A549 (cell line): ENCODE measurements at places on chromosomes 6 and 20.

- DNase-seq: no peak
Observed at GRCh38 chr20:46690219-46691106, 1.2 kb upstream of the TP53RK start.

- DNase-seq: no peak
Observed at GRCh38 chr6:98054453-98054852, 771.4 kb upstream of the MMS22L start.

DNA sequence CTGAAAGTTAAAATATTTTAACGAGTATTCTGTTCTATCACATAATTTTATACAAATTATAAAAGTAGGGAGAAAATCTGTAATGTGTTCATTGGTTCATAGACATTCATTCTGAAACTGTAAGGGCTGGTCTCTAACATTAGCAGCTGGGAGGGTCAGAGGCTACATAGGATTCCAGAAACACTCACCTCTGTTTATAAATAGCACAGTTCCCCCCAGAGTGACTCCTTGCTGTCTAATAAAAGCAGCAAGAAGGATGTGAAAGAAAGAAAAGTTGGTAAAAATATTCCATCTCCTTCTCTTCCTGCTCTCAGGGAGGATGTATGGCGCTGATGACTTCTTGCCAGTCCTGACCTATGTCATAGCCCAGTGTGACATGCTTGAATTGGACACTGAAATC lies 25.3 kb upstream of the NAA20 start:
- no peak for DNase-seq

GRCh38 chr6:20564269-20564668 lies 30.0 kb downstream of the CDKAL1 start:
- DNase-seq: no peak

DNA sequence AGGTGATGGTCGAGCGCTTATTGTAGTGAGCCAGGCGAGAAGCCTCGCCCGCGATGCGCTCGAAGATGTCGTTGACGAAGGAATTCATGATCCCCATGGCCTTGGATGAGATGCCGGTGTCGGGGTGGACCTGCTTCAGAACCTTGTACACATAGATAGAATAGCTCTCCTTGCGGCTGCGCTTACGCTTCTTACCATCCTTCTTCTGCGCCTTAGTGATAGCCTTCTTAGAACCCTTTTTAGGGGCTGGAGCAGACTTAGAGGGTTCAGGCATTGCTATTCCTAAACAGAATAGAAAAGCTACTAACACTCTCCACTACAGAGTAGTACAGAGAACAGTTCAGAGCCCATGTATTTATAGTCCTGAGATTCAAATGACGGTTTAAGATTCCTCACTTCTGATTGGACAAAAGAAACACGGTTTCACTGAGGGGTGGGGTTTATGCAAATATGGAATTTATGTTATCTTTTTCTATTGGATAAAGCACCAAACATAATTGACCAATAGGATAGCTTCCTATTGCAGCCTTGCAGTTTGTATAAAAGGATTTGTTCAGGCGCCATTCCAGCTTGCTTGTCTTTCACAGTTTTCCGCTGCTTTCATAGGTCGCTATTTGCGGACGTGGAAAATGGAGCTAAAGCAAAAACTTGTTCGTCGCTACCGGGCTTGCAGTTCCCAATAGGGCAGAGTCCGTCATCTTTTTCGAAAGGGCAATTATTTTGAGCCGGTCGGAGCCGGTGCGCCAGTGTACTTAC lies 43.7 kb upstream of the HFE start:
- peak; percentile 91 for DNase-seq

DNA sequence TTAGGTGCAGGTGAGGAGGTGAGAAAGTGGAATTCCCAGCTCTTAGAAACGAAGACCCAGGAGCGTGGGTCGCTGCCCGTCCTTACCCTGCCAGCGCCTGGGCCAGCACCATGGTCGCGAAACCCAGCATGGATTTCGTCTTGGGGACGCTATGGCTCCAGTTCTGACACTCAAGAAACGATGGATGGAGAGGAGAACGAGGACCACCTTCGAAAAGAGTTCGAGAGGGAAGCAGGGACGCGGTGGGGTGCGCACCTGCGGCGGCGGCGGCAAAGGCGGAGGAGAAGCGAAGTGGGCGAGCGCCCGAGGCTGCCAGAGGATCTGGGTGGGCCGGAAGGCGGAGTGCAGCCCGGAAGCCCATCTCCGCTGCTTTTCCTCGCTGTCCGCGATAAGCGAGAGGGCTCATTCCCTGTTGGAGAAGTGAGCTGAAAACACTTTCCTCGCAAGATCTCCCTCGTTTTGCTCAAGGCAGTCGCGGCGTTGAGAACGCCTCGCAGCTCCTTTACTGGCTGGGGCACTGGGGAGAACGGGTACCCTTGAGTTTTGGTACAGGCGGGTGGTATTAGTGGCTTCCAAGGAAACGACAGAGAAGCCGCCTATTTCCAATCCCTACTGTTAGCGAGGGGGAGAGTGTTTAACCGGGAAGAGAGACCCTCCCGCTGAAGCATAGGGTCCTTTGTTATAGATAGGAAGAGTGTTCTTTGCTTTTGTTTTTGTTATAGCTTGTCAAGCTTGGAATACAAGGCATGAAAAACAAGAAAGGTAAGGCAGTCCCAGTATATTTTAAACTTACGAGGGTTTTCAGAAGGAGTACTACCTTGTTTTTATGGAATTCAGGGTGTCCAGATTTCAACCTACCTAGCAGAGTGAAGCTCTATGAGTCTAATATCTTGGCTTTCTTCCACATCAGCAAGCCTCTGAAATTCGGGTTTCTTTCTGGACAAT lies 109.5 kb downstream of the TRIM27 start:
- no peak for DNase-seq

DNA sequence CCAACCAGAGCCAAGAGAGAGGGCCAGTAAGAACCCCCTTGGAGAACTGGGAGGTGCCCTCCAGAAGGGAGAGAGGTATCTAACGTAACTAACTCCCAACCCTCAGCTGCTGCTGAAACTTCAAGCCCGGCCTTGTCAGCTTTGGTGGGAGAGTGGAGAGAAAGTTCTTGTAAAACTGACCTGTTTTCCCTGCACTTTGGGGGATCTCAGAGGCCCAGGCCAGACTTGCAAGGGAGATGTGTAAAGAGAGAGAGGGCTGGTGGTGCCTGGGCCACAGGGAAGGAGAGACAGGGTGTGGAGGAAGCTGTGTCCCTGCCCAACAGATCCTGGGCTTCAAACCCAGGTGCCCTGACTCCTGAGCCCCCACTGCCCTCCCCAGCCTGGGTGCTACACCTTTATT lies 17.3 kb upstream of the IP6K3 start:
- no peak for DNase-seq

- no peak for DNase-seq
Observed at GRCh38 chr20:53933232-53933846, 137.1 kb downstream of the BCAS1 start.

DNA sequence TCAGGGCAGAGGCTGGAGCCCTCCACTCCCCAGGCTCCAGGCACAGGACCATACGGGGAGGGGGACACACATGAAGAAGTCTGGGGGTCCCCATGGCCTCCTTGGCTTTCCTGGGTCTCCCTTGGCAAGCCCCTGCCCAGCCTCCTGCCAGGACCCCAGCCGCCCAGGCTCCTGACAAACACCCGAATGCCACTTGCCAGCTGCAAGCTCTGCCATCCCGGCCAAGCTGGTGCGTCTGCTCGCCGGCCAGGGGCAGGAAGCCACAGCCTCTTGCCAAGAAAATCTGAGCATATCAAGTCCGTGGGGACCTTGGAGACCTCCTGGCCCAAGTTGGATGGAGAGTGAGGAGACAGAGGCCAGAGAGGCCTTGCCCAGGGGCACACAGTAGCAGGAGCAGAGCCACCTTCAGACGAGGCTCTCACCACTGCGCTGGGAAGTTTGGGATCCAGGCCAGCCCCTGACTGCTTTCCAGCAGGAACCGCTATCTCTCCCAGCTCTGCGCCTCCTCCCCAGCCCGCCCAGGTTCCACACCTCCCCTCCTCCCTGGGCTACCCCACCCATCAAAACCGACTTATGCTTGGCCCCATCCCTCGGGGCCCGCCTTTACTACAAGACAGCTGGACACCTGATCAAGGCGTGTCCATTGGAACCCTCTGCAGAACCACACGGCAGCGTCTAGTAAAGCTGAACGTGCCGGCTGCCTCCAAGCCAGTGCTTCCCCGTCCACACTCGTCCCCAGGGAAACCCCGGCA lies 80.2 kb downstream of the GRM4 start:
- DNase-seq: no peak

DNA sequence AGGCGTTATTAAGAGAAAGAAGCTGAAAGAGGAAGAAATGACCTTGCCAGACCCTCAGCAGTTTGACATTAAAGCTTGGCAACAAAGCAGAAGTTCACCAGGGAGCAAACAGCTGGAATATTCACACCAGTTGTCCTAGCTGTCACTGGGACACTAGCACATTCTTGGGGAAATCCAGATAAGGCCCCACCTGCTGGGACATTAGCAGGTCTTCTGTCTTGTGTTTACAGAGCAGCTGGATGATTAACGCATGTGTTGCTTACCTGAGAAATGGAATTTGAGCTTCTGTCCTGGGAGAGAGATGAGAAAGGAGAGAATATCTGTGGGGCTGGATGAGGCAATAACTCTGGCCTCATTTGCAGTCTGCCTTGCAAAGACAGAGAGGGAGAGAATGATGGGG lies 137.6 kb upstream of the RIN2 start:
- no peak for DNase-seq

DNA sequence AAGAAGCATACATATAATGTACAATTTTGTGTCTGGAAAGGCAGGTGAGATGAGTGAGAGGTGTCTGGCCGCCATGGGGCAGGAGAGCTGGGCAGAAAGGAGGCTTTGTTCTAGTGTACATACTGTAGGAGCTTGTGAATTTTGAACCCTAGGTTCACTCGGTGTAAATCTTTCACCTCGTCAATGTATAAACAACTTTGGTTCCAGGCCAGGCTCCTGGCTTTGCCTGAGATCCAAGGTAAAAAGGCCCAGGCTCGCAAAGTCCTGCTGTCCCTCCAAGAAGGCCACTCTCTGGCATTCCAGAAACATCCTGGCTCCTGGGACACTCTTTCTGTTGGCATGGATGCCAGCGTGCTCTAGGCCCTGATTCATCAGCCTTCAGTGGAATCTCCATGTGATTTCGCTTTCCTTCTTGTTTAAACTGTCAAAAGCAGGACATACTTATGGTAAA lies 7.1 kb upstream of the SLC22A7 start:
- no peak for DNase-seq

GRCh38 chr6:80020381-80021120 lies 16.1 kb downstream of the TTK start:
- no peak for DNase-seq
